Activated B cell treated with CpG ODN at 0.5 μM for 24 hours (primary cell): ENCODE measurements at places on chromosomes 1 and 21.

DNA sequence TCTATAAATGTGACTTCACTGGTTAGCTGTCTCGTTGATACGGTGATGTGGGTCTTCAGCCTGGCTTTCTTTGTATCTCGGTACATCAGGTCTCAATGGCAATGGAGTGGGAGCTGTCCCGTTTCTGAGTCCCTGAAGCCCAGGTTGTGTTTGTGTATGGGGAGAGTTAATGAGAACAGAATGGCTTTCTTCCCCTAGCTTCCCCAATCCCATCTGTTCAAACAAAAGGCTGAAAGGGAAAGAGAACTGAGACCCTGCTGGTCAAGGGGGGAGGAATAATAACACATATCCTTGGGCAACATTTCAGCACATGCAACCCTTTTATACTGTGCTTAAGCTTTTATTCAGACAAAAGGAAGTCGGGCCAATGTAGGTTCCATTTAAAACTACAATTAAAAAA lies 28.4 kb upstream of the CASQ2 start:
- no peaks in the 10 kb centered on the region for H3K36me3 ChIP-seq
- peaks cover 16% of the 10 kb centered on the region for H3K27me3 ChIP-seq
- no peak for DNase-seq
- H3K4me1 ChIP-seq = no peaks in the 10 kb centered on the region

GRCh38 chr21:34243562-34243961 lies 120.2 kb upstream of the KCNE2 start:
- H3K4me1 ChIP-seq = no peaks in the 10 kb centered on the region
- peaks cover 4% of the 10 kb centered on the region for H3K27me3 ChIP-seq
- no peaks in the 10 kb centered on the region for H3K36me3 ChIP-seq
- no peak overlapping the region for H3K27ac ChIP-seq
- DNase-seq = no peak

GRCh38 chr1:59292562-59292961 lies 4.3 kb upstream of the FGGY start:
- H3K36me3 ChIP-seq = no peaks in the 10 kb centered on the region
- no peaks in the 10 kb centered on the region for H3K27me3 ChIP-seq
- DNase-seq = no peak

DNA sequence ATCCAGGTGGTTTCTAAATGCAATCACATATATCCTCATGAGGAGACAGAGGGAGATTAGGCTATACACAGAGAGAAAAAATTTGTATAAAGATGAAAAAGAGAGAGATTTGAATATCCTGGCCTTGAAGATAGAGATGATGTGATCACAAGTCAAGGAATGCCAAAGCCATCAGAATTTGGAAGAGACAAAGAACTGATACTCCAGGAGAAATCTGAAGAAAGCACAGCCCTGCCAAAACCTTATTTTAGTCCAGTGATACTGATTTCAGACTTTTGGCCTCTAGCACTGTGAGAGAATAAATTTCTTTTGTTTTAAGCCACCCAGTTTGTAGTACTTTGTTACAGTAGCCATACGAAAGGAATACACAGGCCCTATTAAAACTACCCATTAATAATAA lies 33.4 kb downstream of the DOCK7 start:
- no peak overlapping the region for H3K27ac ChIP-seq
- peaks cover 10% of the 10 kb centered on the region for H3K36me3 ChIP-seq
- no peak for DNase-seq
- H3K4me1 ChIP-seq = no peaks in the 10 kb centered on the region
- no peaks in the 10 kb centered on the region for H3K27me3 ChIP-seq
- no peak overlapping the region for H3K4me3 ChIP-seq

DNA sequence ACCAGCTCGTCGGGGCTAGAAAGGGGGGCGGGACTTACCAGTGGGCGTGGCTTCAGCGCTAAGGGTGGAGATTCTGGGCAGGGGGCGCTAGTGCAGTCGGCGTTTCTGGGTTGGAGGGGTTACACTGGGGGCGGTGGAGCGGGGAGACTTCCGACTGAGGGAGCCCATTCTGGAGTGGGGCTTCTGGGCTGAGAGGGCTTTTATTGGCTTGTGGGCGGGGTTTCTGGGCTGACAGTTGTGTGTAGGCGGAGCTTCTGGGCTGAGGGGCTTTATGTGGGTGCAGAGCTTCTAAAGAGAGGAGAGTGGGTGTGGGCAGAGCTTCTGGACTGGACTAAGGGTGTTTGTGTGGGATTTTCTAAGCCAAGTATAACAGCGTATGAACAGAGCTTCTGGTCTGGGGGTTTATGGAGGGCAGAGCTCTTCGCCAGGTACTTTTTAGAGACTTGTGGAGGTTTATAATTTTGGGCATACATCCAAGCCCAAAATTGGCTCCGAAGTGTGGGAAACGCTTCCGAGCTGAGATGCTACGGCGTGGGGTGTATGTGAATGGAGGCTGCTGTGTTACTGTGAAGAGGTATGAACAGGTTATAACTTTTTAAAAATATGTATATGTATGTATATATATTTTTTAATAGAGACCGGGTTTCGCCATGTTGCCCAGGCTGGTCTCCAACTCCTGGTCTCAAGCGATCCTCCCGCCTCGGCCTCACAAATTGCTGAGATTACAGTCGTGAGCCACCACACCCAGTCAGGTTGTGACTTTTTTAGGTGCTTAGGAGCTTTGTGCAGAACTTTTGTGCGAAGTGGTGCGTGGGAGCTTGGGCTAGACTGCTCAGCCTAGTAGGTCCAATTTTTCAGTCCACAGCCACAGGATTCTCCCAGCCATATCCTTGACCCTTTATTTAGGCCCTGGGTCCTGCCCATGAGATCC lies 825 bp downstream of the TMEM39B start:
- peaks cover 40% of the 10 kb centered on the region for H3K36me3 ChIP-seq
- DNase-seq = peak; percentile 82
- H3K27ac ChIP-seq = peak overlapping the region; percentile 95
- peak overlapping the region; percentile 93 for H3K4me3 ChIP-seq

DNA sequence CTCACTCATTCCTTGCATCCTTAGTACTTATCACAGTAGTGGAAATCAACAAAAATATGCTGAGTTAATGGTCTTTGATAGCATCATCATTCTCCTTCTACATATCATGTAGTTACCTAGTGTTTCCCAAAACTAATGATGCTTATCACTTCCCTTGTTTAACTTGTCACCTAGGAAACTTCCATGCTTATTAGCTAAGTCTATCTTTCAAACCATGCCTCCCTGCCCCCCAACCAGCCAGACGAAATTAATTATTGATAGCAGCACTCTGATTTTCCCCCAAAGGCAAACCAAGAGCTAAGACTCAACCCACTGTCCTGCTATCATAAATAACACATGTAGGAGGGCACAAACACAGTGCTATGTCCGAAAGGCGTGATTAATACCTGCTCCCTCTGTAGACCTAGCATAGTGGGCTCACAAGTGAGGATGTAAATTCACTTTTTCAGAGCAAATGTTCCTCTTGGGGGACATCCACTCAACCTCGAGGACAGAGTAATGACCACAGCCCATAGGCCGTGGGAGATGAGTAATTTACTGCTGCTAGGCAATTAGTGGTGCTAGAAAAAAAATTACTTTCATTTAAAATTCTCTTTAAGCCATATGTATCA lies 25.8 kb upstream of the LPAR3 start:
- H3K36me3 ChIP-seq = no peaks in the 10 kb centered on the region
- no peaks in the 10 kb centered on the region for H3K4me1 ChIP-seq
- H3K27ac ChIP-seq = no peak overlapping the region
- no peak for DNase-seq
- peaks cover 9% of the 10 kb centered on the region for H3K27me3 ChIP-seq

- no peak overlapping the region for H3K27ac ChIP-seq
- peak overlapping the region; percentile 77 for H3K4me3 ChIP-seq
- peaks cover 6% of the 10 kb centered on the region for H3K36me3 ChIP-seq
- H3K27me3 ChIP-seq = no peaks in the 10 kb centered on the region
- DNase-seq = peak; percentile 69
- H3K4me1 ChIP-seq = peaks cover 88% of the 10 kb centered on the region
Measured at GRCh38 chr21:42234464-42235241, 15.7 kb downstream of the ABCG1 start.

GRCh38 chr1:164719676-164720439 lies 160.9 kb downstream of the PBX1 start:
- H3K27ac ChIP-seq = no peak overlapping the region
- H3K4me3 ChIP-seq = no peak overlapping the region
- peaks cover 2% of the 10 kb centered on the region for H3K4me1 ChIP-seq
- DNase-seq = no peak
- H3K36me3 ChIP-seq = no peaks in the 10 kb centered on the region
- peaks cover under 1% of the 10 kb centered on the region for H3K27me3 ChIP-seq

GRCh38 chr1:195345149-195345548 lies 1263.1 kb downstream of the KCNT2 start:
- no peaks in the 10 kb centered on the region for H3K36me3 ChIP-seq
- no peaks in the 10 kb centered on the region for H3K27me3 ChIP-seq
- no peak overlapping the region for H3K27ac ChIP-seq
- H3K4me3 ChIP-seq = no peak overlapping the region

DNA sequence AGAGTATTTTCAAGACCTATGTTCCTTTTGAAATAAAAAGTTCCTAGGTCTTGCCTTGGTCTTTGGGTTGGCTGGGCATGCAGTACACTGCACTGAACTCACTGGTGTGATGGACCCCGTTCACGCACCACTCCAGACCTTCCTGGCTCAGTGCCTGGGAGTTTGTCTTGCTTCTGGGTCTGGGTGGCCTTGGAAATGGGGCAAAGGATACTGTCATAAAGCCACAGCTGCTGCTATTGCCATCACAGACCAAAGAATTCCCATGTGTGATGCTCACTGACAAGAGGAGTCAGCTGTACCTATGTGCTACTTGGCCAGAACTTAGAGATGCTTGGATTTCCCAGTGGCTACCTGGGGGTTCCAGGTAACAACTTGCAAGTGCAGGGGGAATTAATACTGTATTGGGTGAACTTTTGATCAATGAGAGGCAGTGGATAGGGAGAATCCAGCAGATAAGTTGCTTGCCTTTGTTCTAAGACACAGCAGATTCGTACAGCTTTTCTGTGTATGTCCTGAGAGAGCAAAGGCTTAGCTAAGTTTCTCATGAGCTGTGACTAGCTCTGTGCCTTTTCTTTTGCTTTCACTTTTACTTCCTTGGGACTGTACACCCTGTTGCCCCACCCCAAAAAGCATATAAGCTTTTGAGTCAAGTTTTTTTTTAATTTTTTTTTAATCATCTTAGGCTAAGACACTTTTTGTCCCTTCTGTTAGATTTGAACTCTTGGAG lies 115.3 kb downstream of the RUNX1 start:
- peaks cover 73% of the 10 kb centered on the region for H3K4me1 ChIP-seq
- H3K27me3 ChIP-seq = no peaks in the 10 kb centered on the region
- H3K36me3 ChIP-seq = no peaks in the 10 kb centered on the region
- H3K27ac ChIP-seq = peak overlapping the region; percentile 91

- H3K27me3 ChIP-seq = no peaks in the 10 kb centered on the region
- no peaks in the 10 kb centered on the region for H3K36me3 ChIP-seq
- H3K4me3 ChIP-seq = no peak overlapping the region
- H3K27ac ChIP-seq = no peak overlapping the region
Measured at GRCh38 chr21:28224191-28224726, 768.4 kb downstream of the LTN1 start.

- H3K4me3 ChIP-seq = no peak overlapping the region
- no peaks in the 10 kb centered on the region for H3K27me3 ChIP-seq
- H3K4me1 ChIP-seq = peaks cover 34% of the 10 kb centered on the region
- no peak overlapping the region for H3K27ac ChIP-seq
Measured at GRCh38 chr1:90963651-90964050, 58.2 kb downstream of the ZNF644 start.

DNA sequence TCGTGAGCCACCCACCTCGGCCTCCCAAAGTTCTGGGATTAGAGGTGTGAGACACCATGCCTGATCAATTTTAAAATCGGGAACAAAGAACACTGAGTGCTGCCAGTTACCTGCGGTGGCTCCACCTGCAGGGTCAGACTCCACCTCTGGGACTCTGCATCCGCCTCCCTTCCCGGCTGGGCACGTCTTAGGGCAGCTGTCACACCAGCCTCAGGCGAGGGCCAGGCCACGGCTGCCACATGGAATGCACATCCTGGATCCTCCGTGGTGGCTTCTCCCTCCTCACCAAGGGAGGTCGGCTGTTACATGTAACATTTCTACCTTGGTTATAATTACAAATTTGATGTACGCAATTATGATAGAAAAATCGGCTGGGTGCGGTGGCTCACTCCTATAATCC lies 5.9 kb upstream of the MXRA8 start:
- no peak for DNase-seq
- no peak overlapping the region for H3K27ac ChIP-seq
- peaks cover 2% of the 10 kb centered on the region for H3K4me1 ChIP-seq
- no peaks in the 10 kb centered on the region for H3K36me3 ChIP-seq

- no peaks in the 10 kb centered on the region for H3K36me3 ChIP-seq
- no peak overlapping the region for H3K27ac ChIP-seq
- no peak for DNase-seq
- no peak overlapping the region for H3K4me3 ChIP-seq
Measured at GRCh38 chr1:208256556-208256955, 12.4 kb upstream of the PLXNA2 start.

GRCh38 chr1:16076031-16076864 lies 2.8 kb upstream of the FAM131C start:
- H3K27ac ChIP-seq = no peak overlapping the region
- no peaks in the 10 kb centered on the region for H3K36me3 ChIP-seq
- peaks cover 12% of the 10 kb centered on the region for H3K27me3 ChIP-seq
- H3K4me3 ChIP-seq = no peak overlapping the region
- H3K4me1 ChIP-seq = peaks cover 16% of the 10 kb centered on the region
- no peak for DNase-seq

- peaks cover 9% of the 10 kb centered on the region for H3K27me3 ChIP-seq
- peak overlapping the region; percentile 24 for H3K27ac ChIP-seq
- peaks cover 4% of the 10 kb centered on the region for H3K4me1 ChIP-seq
- DNase-seq = no peak
- H3K4me3 ChIP-seq = no peak overlapping the region
Measured at GRCh38 chr1:18965206-18966173, 9.0 kb upstream of the IFFO2 start.

DNA sequence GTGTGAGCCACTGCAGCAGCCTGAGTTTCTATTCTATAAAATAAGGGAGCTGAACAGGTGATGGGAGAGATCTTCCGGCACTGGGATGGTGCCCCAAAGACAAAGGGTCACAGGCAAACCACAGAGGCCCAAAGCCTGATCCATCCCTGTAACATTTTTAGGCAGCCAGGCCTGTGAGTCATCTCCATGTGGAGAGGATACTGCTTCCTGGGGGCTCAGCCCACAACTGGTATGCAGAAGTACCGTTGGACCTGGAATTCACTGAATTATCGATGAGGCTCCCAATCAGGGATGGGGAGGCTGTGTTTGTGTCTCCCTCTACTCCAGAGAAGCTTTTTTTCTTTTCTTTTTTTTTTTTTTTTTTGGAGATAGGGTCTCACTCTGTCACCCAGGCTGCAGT lies 48.8 kb upstream of the WASF2 start:
- no peak overlapping the region for H3K4me3 ChIP-seq
- H3K27me3 ChIP-seq = no peaks in the 10 kb centered on the region
- peaks cover 1% of the 10 kb centered on the region for H3K4me1 ChIP-seq
- H3K27ac ChIP-seq = no peak overlapping the region
- peaks cover 11% of the 10 kb centered on the region for H3K36me3 ChIP-seq
